ENCODE measurements at places on chromosomes 16 and 17.

DNA sequence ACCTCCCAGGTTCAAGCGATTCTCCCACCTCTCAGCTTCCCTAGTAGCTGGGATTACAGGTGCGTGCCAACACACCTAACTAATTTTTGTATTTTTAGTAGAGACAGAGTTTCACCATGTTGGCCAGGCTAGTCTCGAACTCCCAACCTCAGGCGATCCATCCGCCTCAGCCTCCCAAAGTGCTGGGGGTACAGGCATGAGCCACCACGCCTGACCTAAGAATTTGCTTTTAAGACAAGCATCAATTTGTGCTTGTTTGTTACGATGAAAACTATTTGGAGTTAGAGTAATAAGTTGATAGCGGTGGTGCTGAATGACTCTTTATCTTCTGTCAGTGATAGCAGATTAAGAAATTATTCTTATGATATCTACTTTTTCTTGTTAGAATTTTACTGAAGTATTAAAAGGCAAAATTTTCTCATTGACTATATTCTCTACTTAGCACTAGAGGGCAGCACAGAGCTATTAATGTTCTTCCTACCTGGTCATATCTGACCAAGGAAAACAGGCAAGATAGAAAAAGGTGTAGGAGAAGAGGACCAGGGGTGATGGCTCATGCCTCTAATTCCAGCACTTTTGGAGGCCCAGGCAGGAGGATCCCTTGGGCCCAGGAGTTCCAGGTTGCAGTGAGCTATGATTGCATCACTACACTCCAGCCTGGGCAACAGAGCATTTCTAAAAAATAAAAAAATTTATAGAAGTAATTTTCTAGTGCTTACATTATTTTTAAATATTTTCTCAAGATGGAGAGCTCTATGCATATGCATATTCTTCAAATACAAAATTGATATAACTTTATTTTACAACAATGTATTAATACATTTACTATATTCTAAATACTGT, 24.5 kb downstream of the STXBP4 start:
- no peak for DNase-seq

GRCh38 chr17:35795007-35795870, at the start of gene MMP28:
Gene MMP28 (minus strand): TSS chr17:35795641. CDS start chr17:35795377, 264 bp downstream.
- DNase-seq: no peak

GRCh38 chr16:23898682-23899430, 63.1 kb downstream of the PRKCB start:
- DNase-seq: no peak

DNA sequence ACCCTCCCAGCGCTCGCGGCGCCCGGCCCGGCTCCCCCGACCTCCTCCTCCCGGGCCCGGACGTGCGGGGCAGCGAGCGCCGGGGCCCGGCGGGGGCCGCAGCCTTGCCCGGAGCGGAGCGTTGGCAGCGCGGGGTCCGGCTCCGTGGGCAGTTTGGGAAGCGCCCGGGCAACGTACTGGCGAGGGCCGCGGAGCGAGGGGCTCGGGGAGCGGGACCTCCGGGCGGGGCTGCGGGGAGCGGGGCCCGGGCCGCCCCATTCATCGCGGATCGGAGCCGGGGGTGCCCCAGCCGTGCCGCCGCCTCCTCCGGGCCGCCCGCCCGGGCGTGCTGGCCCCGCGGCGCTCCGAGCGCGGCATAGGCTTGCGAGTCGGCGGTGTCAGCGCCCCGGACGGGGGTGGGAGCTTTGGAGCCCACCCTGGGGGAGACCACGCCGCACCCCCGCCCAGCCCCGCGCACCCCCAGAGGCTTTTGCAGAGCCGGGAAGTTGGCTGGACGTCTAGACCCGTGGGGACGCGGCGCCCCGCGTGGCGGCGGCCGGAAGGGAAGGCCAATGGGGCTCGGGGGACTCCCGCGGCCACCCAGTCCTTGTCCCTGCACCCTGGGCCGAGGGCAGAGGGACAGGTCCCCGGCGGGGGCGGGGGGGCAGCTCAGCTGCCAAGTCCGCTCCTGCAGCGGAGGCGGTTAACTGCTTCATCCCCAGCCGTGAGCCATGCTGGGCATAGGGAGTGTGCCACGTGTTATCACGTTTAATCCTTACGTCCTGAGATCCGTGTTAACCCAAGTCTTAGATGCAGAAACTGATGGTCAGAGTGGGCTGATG, 852 bp downstream of the ZNF469 start:
- peak; percentile 92 for DNase-seq

- peak; percentile 69 for DNase-seq
These were observed 36.6 kb upstream of the MED9 start for GRCh38 chr17:17440010-17440843.

GRCh38 chr17:70947215-70947614, 777.9 kb downstream of the KCNJ2 start:
- DNase-seq: no peak

GRCh38 chr17:74859459-74860228, at the start of gene GRIN2C:
Gene GRIN2C (minus strand): TSS chr17:74859885. CDS start chr17:74855092, 4,793 bp downstream.
- DNase-seq: peak; percentile 87

- no peak for DNase-seq
These were observed 2.2 kb downstream of the SNN start for GRCh38 chr16:11670171-11671131.

DNA sequence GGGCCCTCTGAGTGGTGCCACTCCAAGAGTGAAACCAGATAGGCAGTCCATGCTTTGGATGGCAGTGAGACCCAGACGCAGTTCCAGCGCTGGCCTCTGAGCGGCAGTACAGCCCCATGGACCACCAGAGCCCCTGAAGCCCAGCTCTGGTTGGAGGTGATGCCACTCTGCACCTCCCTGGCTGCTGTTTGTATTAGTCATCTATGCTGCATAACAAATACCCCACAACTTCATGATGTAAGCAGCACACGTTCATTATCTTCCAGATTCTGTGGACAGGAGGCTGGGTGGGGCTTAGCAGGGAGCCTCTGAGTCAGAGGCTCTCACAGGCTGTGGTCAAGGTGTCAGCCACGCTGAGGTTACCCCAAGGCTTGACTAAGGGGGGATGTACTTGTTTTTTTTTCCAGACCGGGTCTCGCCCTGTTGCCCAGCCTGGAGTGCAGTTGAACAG, 5.1 kb upstream of the NME4 start:
- DNase-seq: peak; percentile 70

DNA sequence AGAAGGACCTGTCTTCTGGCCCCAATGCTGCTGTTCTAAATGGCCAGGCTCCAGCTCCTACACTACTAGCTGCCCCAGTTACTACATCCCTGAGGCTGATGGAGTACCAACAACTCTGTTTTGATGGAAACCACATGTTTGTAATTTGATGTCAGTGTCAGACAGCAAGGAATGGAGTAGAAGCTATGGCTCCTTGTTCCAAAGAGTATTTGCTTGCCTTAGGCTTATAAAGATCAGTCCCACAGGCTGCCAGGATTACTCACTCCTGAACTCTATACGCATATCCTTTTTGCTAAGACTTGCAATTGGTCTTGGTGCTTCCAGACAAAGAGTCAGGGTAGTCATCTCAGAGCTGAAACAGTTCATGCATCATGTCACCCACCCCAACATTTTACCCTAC, 139.6 kb downstream of the HS3ST3A1 start:
- DNase-seq: no peak

DNA sequence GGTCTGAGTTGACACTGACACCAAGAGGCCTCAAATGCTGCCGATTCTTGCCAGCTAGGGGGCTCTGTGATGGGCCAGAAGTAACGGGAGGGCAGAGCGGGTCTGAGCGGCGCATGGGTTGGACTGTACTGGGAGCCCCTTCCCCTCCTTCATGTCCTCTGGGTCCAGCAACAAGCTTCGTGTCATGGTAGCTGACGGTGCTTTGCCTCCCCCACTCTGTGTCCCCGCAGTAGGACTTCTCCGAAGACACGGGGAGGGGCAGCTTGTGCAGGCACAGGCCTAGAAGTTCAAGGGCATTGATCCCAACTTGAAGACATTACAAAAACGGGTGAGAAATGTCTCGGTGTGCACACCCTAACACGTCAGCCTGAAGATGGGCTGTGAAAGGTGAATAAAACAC, 39.8 kb upstream of the DNAH17 start:
- no peak for DNase-seq

DNA sequence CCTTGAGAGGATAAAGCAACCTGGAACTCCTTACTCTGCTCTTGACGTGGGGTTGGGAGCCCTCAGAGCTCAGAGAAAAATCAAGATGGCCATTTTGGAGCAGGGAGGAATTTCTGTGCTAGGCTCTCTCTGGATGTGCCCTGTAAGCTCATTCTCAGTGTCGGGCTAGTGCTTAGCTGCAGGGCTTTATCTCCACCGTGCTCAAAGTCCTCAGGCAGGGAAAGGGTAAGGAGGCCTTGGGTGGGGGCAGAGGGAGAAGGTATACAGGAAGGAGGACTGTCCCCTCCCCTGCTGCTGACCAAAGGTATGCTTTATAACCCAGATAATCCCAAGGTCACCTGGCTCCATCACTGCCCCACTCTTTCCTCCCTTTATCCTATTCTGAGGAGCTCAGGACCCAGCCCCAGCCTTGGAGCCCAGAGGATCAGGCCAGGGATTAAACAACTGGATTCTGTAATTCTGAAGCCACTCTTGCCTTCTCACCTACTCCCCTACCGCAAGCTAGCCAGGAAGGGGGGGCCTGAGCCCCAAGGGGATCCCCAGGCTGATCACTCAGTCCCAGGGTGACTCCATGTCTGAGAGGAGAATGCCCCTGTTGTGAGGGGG, 1.1 kb downstream of the DHRS11 start:
- DNase-seq: no peak

- DNase-seq: no peak
These were observed 15.3 kb downstream of the KLHL36 start for GRCh38 chr16:84663433-84664101.

DNA sequence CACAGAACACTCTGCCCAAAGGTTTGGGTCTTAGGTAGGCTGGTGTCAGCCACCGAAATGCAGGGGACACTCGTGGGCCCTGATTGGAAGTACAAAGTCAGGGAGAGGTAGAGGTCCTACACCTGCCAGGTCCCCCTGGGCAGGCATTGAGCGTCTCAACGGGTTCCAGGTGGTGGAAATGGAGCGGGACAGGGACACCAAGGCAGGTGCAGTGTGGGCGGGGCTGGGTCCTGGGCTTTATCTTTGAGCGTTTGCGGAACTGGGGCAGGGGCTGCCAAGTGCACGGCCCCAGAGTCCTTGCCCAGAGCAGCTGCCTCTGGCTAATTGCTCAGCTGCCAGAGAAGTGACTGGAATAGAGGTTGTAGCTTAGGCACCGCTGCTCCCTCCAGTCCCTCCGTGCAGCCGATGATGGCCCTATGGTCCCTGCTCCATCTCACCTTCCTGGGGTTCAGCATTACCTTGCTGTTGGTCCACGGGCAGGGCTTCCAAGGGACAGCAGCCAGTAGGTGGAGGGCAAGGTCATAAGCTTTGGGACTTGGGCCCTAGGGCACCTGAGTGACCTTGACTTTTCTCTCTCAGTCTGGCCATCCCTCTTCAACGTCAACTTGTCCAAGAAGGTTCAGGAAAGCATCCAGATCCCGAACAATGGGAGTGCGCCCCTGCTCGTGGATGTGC, at the start of gene ZACN:
ZACN (plus strand) TSS at position 323 of the 675 bp plus-strand sequence; CDS start at position 406, 83 bp downstream.
- no peak for DNase-seq

DNA sequence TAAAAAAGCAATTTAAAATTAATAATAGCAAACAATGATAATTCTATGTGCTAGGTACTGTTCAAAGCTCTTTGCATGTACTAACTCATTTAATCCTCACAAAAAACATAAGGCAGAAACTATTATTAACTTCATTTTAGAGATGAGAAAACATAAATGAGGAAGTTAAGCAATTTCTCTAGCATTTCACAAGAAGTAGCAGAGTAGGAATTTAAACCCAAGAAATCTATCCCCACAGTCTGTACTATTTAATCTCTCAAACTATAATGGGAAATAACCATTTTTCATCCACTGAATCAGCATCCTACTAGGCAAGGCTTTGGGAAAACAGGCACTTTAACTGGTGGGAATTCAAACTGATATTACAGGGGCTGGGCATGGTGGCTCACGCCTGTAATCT, 42.2 kb upstream of the INTS2 start:
- no peak for DNase-seq

DNA sequence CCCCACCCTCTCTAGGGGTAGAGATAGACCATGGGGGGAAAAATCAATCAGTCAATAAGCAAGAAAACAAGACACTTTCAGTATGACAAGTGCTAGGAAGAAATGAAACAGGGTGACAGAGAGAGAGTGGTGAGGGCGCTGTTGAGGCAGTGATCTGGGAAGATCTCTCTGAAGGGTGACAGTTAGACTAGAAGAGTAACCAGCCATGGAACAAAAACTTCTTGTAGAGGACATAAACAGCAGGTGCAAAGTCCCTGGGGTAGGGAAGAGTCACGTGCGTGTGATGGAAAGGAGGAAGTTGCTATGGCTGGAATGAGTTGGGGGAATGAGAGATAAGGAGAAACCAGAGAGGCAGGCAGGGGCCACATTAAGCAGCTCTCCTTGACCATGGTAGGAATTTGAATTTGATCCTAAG, 16.8 kb upstream of the EMP2 start:
- DNase-seq: no peak

- DNase-seq: no peak
These were observed 11.5 kb upstream of the TPPP3 start for GRCh38 chr16:67404740-67405226.

- no peak for DNase-seq
These were observed 469 bp downstream of the AMZ2 start for GRCh38 chr17:68248199-68248825.

GRCh38 chr17:32849879-32850278, 27.0 kb downstream of the MYO1D start:
- DNase-seq: no peak

DNA sequence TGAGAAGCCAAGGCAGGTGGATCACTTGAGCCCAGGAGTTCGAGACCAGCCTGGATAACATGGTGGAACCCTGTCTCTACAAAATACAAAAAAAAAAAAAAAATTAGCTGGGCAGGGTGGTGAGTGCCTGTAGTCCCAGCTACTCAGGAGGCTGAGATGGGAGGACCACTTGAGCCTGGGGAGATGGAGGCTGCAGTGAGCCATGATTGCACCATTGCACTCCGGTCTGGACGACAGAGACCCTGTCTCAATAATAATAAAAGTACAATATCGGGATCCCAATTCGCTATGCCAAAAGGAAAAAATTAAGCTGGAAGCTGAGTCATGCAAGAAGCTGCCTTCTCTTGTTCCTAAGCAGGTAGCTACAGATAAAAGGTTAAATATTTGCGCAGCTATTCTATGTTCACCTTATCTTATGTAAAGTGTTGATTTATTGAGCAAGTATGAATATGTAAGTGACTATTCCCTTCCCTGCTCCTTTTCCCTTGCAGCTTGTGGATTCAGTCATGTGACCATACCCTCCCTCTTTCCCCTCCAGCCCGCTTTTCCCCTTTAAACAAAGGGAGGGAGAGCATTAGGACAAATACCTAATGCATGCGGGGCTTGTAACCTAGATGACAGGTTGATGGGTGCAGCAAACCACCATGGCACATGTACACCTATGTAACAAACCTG, 112.0 kb downstream of the LITAF start:
- DNase-seq: no peak

GRCh38 chr16:19948186-19949104, 63.8 kb upstream of the GPRC5B start:
- no peak for DNase-seq

- DNase-seq: no peak
These were observed 282.2 kb downstream of the MAP2K6 start for GRCh38 chr17:69696650-69697049.

GRCh38 chr16:17294856-17295255, 175.9 kb downstream of the XYLT1 start:
- DNase-seq: no peak
